ENCODE measurements at places on chromosomes 13 and 19. TPM values are rescaled to one million over a fixed set of nuclear protein-coding genes. Genes with fewer than 3 reads are reported as not detected.

GRCh38 chr13:31545616-31546015 is 193.7 kb upstream of the RXFP2 start:
- DNase-seq = no peak

- no peak for DNase-seq
Observed at GRCh38 chr13:67855741-67856238, 625.7 kb upstream of the PCDH9 start.

- no peak for DNase-seq
Observed at GRCh38 chr19:4559569-4559968, at the start of gene SEMA6B. TSS of gene SEMA6B (minus strand) at chr19:4559684. CDS start at chr19:4558457, 1,227 bp downstream.

- DNase-seq = no peak
Observed at GRCh38 chr19:57615346-57615745, 1.3 kb downstream of the ZNF134 start.

GRCh38 chr13:26254583-26255111 is 718 bp downstream of the CDK8 start:
- DNase-seq = peak; percentile 71

DNA sequence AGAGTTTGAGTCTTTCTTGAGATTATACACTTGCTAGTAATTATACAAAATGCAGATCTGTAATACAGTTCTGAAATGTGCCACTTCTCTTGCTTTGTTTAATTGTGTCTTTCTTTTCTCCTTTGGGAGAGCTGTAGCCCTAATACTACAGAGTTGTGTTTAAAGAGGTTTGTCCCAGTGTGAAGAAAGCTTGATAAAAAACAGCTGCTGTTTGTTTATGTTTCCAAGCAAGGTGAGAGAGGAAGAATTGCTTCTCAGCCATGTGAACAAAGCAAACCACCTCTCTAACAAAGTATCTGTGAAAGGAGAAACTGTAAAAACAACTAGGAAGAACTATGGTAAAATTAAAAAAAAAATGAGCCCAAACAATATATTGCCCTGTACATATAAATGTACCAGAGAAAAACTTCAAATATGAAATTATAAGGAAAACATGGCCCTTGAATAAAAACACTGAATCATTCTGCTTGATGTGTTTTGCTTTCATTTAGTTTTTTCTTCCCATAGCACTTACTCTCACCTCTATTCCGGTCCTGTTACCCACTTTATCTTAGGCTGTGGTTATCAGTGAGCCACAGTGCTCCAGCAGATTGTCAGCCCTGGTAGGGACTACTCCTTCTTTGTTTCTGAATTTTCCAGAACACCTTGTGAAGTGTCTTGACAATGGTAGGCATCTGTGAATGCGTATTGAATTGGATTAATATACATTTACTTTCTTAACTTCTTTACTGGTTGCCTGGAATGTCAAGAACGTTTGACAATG is 257.1 kb downstream of the MTUS2 start:
- no peak for DNase-seq

DNA sequence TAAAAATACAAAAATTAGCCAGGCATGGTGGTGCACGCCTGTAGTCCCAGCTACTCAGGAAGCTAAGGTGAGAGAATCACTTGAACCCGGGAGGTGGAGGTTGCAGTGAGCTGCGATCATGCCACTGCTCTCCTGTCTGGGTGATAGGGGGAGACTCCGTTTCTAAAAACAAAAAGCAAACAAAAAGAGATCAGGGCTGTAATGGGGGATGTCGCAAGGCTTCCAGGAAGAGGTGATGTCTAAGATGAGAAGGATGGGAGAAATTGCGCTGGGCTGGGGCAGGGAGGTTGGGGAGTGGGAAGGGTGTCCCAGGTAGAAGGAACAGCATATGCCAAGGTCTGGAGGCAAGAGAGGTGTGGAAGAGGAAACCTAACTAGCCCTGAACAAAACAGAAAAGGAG is 36.1 kb downstream of the PTPRS start:
- DNase-seq = no peak

GRCh38 chr13:113722921-113723320 is 36.1 kb upstream of the TMEM255B start:
- no peak for DNase-seq

GRCh38 chr13:70223911-70224310 is 115.7 kb upstream of the KLHL1 start:
- no peak for DNase-seq

GRCh38 chr19:7575434-7576040 is 20.1 kb upstream of the CAMSAP3 start:
- no peak for DNase-seq

DNA sequence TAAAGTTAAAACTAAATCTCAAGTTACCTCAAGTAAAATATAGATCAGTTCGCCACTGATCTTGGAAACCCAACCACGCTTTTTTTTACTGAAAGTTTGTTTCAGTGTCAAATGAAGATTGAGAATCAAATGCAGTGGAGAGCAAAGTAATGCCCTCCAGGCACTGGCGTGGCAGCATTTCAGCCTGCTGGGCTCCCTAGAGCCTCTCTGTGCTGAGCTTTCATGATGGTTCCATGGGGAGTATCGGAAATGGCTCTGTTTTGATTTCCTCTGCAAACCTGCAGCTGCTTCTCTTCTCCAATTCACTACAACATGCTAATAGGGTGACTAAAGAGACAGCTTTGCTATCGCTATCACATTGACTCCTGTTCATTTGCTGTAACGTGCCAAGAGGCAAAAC is 141.6 kb downstream of the FGF14 start:
- no peak for DNase-seq

GRCh38 chr13:93182406-93182805 is 44.2 kb upstream of the GPC6 start:
- DNase-seq = no peak

- DNase-seq = peak; percentile 100
Observed at GRCh38 chr19:2782936-2783780, at the start of gene SGTA. TSS of gene SGTA (minus strand) at chr19:2783273. CDS start at chr19:2769068, 14,205 bp downstream.

- DNase-seq = no peak
Observed at GRCh38 chr19:43468354-43469159, 3.1 kb upstream of the LYPD3 start.

- no peak for DNase-seq
Observed at GRCh38 chr19:19873381-19873780, 7.7 kb downstream of the ZNF253 start.

DNA sequence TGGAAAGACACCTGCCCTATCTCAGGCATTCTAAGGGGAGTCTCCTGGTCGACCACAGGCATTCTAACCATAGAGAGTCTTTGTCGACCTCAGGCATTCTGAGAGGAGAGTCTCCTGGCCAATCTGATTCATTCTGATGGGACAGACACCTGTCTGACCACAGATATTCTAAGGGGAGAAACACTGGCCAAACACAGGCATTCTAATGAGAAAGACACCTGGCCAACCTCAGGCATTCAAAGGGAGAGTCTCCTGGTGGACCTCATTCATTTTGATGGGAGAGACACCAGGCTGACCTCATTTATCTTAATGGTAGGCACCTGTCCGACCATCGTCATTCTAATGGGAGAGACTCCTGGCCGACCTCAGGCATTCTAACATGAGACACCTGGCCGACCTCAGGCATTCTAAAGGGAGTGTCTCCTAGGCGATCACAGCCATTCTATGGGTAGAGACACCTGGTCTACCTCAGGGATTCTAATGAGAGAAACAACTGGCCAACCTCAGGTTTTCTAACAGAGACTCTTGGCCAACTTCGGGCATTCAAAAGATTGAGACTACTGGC is 1351.5 kb downstream of the UQCRFS1 start:
- DNase-seq = no peak

- DNase-seq = no peak
Observed at GRCh38 chr13:71448080-71448630, 418.8 kb downstream of the DACH1 start.

- peak; percentile 99 for DNase-seq
Observed at GRCh38 chr19:34134190-34135053, 37.9 kb upstream of the LSM14A start.

The IGFL3 gene
- total RNA-seq = not detected

The F10 gene
- 2.1 TPM for total RNA-seq

The ZNF264 gene
- 13.9 TPM for total RNA-seq

The SHISA7 gene
- 0.04 TPM for total RNA-seq

The NKPD1 gene
- 0.70 TPM for total RNA-seq

The FBN3 gene
- 15.9 TPM for total RNA-seq

The ARRDC5 gene
- not detected for total RNA-seq

The FFAR1 gene
- not detected for total RNA-seq

The TPRX2 gene
- not detected for total RNA-seq

The KLHL1 gene
- not detected for total RNA-seq

The SMIM44 gene
- not detected for total RNA-seq

The SRRM5 gene
- 0.26 TPM for total RNA-seq

The LPAR6 gene
- 8.8 TPM for total RNA-seq
